ENCODE measurements at places on chromosomes 6 and 20. TPM values are rescaled to one million over a fixed set of nuclear protein-coding genes. Genes with fewer than 3 reads are reported as not detected.

The SLC22A2 gene
- not detected for total RNA-seq

The PTK6 gene
- 0.16 TPM for total RNA-seq

The SRMS gene
- not detected for total RNA-seq

GRCh38 chr6:101391772-101392585 lies 1.5 kb upstream of the GRIK2 start:
- no peak overlapping the region for H3K4me3 ChIP-seq
- H3K4me1 ChIP-seq, result no peaks in the 10 kb centered on the region
- no peaks in the 10 kb centered on the region for H3K36me3 ChIP-seq
- H3K27ac ChIP-seq, result no peak overlapping the region
- peaks cover 48% of the 10 kb centered on the region for H3K27me3 ChIP-seq

- peaks cover 5% of the 10 kb centered on the region for H3K4me1 ChIP-seq
- no peak overlapping the region for H3K4me3 ChIP-seq
- H3K27me3 ChIP-seq, result peaks cover 7% of the 10 kb centered on the region
- DNase-seq, result peak; percentile 69
- no peak overlapping the region for H3K27ac ChIP-seq
These were observed 39.4 kb downstream of the KIAA1755 start for GRCh38 chr20:38221119-38221589.

- no peaks in the 10 kb centered on the region for H3K4me1 ChIP-seq
- H3K36me3 ChIP-seq, result no peaks in the 10 kb centered on the region
- H3K27me3 ChIP-seq, result peaks cover 13% of the 10 kb centered on the region
These were observed 159.9 kb downstream of the LINC00237 start for GRCh38 chr20:20946122-20946759.

- no peak for DNase-seq
- H3K27ac ChIP-seq, result no peak overlapping the region
- H3K4me1 ChIP-seq, result peaks cover 8% of the 10 kb centered on the region
- no peaks in the 10 kb centered on the region for H3K27me3 ChIP-seq
- H3K4me3 ChIP-seq, result no peak overlapping the region
These were observed 109.9 kb downstream of the RNF144B start for GRCh38 chr6:18497006-18497405.
